Activated CD4-positive, alpha-beta T cell treated with anti-CD3 and anti-CD28 coated beads for 36 hours (primary cell): ENCODE measurements at places on chromosomes 6 and 20.

GRCh38 chr6:128655978-128656498 lies 135.6 kb upstream of the PTPRK start:
- peaks cover 10% of the 10 kb centered on the region for H3K27me3 ChIP-seq
- peak; percentile 27 for DNase-seq
- peaks cover 38% of the 10 kb centered on the region for H3K4me1 ChIP-seq
- H3K36me3 ChIP-seq = no peaks in the 10 kb centered on the region

- H3K27ac ChIP-seq = no peak overlapping the region
- DNase-seq = no peak
- H3K27me3 ChIP-seq = peaks cover 12% of the 10 kb centered on the region
- no peak overlapping the region for H3K4me3 ChIP-seq
- peaks cover 4% of the 10 kb centered on the region for H3K4me1 ChIP-seq
Observed at GRCh38 chr6:39341352-39341751, 18.9 kb upstream of the KCNK16 start.

DNA sequence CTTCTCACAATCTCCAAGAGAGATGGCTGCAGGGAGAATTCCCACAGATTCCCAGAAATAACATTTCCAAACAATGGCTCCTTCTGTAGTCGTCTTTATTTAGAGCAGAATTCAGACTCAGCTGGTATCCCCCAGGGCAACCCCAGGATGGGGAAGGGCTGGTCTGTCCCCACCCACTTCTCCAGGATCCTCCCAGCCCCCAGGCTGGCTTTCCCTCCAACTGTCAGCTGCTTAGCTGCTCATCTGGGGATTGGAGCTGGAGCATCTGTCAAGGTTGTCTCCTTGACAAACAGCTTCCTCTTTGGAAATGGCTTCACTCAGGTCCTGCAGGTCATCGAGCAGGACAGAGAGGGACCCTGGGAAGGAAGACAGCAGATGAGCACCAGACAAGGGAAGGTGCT lies 3.5 kb upstream of the PSORS1C2 start:
- H3K4me3 ChIP-seq = no peak overlapping the region
- H3K27ac ChIP-seq = no peak overlapping the region

DNA sequence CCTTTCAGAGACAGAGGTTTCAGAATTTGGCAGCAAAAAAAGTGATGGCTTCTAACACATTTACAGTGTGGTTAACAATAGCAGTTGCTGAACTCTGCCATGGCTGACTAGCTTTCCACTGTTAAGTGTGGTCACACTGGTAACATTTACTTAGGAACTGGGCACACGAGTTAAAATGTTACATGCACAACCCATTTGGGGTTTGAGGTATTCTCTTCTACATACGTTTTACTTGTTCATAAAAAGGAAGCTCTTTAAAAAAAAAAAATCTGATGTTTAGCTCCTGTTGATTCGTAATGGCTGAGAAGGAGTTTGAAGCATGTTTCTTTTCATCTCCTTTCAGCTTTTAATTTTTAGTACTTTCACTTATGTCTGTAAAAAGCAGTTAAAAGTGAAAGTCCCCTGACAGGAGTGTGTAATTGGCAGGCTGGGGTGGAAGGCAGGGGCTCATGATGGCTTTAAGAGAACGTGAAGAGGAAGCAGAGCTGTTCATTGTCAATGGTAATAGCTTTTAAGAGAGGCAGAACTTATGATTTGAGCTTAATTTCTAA lies 245.9 kb downstream of the FARS2 start:
- H3K4me1 ChIP-seq = peaks cover 22% of the 10 kb centered on the region
- peak overlapping the region; percentile 35 for H3K27ac ChIP-seq
- no peak overlapping the region for H3K4me3 ChIP-seq

DNA sequence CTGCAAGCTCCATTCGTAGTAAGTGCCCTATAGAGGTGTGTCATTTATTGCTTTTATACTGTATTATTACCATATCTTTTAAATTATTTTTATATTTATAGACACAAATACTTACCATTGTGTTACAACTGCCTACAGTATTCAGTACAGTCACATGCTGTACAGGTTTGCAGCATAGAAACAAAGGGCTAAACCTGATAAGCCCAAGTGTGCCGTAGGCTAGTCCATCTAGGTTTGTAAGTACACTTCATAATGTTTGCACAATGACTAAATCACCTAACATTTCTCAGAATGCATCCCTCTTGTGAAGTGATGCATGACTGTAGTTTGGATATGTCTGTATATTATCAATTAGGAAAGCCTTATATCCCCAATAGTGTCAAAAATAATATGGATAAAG lies 122.8 kb downstream of the CLVS2 start:
- H3K4me1 ChIP-seq = no peaks in the 10 kb centered on the region
- no peak overlapping the region for H3K4me3 ChIP-seq
- DNase-seq = no peak
- no peaks in the 10 kb centered on the region for H3K27me3 ChIP-seq
- H3K27ac ChIP-seq = no peak overlapping the region
- H3K36me3 ChIP-seq = no peaks in the 10 kb centered on the region

- no peak overlapping the region for H3K4me3 ChIP-seq
- H3K4me1 ChIP-seq = peaks cover 12% of the 10 kb centered on the region
- H3K36me3 ChIP-seq = peaks cover 2% of the 10 kb centered on the region
- no peak overlapping the region for H3K27ac ChIP-seq
- DNase-seq = no peak
Observed at GRCh38 chr6:108904741-108905140, 56.5 kb downstream of the ARMC2 start.

DNA sequence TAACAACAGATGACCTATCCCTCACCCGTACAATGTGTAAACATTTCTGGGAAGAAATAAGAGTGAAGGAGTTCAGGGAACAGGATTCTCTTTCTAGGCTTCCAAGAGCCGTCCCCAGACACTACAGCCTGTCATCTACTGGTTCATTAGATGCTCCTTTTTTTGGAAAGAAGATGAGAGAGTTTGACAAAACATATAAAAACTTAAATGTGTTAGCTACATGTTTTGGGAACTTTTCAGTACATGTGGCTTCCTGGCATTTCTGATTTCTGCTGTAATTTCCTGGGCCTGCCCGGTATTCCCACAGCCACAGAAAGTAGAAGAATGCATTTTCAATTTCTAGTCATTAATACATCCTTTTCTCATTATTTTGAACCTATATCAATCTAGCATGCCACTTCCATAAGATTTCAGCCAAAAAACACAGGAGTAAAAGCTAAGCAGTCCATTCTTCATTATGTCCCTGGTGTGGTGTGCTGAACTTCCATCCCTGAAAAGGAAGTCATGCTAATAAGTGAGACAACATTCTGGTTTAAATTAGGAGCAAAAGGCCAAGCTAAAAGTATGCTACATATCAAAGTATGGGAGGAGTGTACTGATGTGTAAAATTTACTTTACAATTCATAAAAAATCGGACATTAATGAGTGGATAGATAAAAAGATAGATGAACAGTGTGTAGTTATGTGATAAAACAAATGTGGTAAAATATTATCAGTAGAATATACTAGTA lies 198.2 kb downstream of the WDR27 start:
- no peak for DNase-seq
- no peak overlapping the region for H3K27ac ChIP-seq
- no peak overlapping the region for H3K4me3 ChIP-seq
- peaks cover 2% of the 10 kb centered on the region for H3K36me3 ChIP-seq
- no peaks in the 10 kb centered on the region for H3K27me3 ChIP-seq

DNA sequence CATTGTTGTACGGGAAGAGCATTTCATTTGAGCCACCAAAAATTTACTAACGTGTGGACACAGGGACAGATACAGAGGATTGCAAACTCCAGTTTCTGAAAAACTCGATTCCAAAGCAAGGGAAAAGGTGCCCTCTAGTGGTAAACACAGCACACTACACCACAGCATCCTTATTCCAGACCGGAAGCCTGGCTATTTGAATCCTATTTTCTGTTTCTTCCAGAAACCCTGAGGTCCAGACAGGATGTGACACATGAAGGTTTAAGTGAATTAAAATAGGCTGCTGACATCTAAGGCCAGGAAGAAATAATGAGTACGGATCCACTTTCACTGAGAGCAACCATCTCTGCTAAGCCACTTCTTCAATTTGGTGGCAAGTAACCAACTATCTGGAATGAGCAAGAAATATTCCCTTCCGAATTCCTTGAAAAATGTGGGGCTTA lies 31.8 kb upstream of the GMPR start:
- H3K27ac ChIP-seq = no peak overlapping the region
- no peak overlapping the region for H3K4me3 ChIP-seq
- no peaks in the 10 kb centered on the region for H3K36me3 ChIP-seq
- H3K4me1 ChIP-seq = peaks cover 2% of the 10 kb centered on the region

DNA sequence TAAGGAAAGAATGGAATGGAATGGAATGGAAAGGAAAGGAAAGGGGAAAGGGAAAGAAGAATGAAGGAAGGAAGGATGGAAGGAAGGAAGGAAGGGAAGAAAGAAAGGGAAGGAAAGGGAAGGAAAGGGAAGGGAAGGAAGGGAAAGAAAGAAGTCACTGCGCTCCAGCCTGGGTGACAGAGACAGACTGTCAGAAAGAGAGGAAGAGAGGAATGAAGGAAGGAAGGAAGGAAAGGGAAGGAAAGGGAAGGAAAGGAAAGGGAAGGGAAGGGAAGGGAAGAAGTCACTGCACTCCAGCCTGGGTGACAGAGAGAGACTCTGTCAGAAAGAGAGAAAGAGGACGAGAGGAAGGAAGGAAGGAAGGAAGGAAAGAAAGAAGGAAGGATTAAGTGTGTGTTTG lies 221.2 kb upstream of the LAMP5 start:
- H3K27ac ChIP-seq = no peak overlapping the region
- no peaks in the 10 kb centered on the region for H3K36me3 ChIP-seq
- DNase-seq = no peak
- H3K4me1 ChIP-seq = no peaks in the 10 kb centered on the region
- no peaks in the 10 kb centered on the region for H3K27me3 ChIP-seq
- no peak overlapping the region for H3K4me3 ChIP-seq

GRCh38 chr6:169766232-169766631 lies 14.8 kb downstream of the ERMARD start:
- no peaks in the 10 kb centered on the region for H3K4me1 ChIP-seq
- peaks cover 41% of the 10 kb centered on the region for H3K36me3 ChIP-seq
- no peak overlapping the region for H3K27ac ChIP-seq
- no peaks in the 10 kb centered on the region for H3K27me3 ChIP-seq
- DNase-seq = no peak
- no peak overlapping the region for H3K4me3 ChIP-seq

DNA sequence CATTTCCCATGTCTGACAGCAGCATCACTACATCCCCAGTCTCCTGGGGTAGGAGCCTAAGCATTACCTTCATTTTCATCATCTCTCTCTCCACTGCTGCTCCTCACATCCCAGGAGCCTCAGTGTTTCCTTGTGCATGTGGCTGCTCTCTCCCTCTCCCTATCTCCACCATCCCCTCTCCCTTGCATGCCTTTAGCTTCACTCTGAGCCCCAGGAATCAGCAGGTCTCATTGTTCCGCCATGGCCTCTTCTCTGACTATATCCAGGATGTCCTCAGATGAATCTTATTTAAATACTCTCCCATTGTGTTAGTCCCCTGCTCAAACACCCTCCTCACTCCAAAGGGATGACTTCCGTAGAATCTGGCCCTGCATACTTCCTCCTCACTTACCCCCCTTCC lies 79.4 kb downstream of the FAXC start:
- H3K36me3 ChIP-seq = no peaks in the 10 kb centered on the region
- no peak overlapping the region for H3K27ac ChIP-seq
- no peaks in the 10 kb centered on the region for H3K4me1 ChIP-seq
- no peak overlapping the region for H3K4me3 ChIP-seq
- H3K27me3 ChIP-seq = peaks cover 6% of the 10 kb centered on the region

DNA sequence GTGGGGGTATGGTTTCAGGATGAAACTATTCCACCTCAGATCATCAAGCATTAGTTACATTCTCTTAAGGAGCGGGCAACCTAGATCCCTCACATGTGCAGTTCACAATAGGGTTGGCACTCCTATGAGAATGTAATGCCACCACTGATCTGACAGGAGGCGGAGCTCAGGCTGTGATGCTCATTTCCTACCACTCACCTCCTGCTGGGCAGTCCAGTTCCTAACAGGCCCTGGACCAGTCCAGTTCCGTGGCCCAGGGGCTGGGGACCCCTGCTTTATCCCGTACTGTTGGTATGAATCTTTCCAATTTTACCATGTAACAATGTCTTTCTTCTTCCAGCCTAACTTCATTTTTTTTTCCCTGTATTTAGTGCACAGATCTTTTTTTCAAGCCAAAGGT lies 94.9 kb downstream of the OGFRL1 start:
- no peaks in the 10 kb centered on the region for H3K36me3 ChIP-seq
- peaks cover 9% of the 10 kb centered on the region for H3K27me3 ChIP-seq
- H3K4me1 ChIP-seq = no peaks in the 10 kb centered on the region
- no peak overlapping the region for H3K4me3 ChIP-seq

DNA sequence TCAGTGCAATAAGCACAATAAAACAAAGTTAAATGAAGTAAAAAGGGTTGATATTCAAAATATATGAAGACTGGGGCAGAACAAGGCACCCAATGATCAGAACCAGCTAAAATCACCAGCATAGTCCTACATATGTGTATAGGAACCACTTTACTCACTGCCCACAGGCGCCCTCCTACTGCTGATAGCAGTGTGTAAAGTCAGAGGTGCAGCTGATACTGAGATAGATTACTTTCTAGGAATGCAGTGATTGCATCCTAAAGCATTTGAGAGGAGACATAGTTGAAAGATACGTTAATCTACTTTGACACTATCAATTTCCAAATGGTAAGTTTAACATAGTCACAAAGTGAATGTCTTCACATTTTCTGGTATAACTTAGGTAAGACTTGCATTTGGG lies 161.1 kb upstream of the MCHR2 start:
- H3K36me3 ChIP-seq = no peaks in the 10 kb centered on the region
- H3K4me3 ChIP-seq = no peak overlapping the region
- H3K27ac ChIP-seq = no peak overlapping the region
- no peak for DNase-seq
- H3K27me3 ChIP-seq = peaks cover 2% of the 10 kb centered on the region

GRCh38 chr6:43915208-43915869 lies 145.3 kb downstream of the VEGFA start:
- no peaks in the 10 kb centered on the region for H3K36me3 ChIP-seq
- no peaks in the 10 kb centered on the region for H3K4me1 ChIP-seq
- no peak overlapping the region for H3K27ac ChIP-seq
- no peak for DNase-seq
- H3K27me3 ChIP-seq = no peaks in the 10 kb centered on the region
- H3K4me3 ChIP-seq = no peak overlapping the region
